GM23248 (cell line): ENCODE measurements at places on chromosomes 4 and X.

- H3K27ac ChIP-seq, result peak overlapping the region; percentile 27
- H3K27me3 ChIP-seq, result no peaks in the 10 kb centered on the region
- H3K36me3 ChIP-seq, result no peaks in the 10 kb centered on the region
- H3K4me3 ChIP-seq, result no peak overlapping the region
Observed at GRCh38 chr4:152357206-152357605, 178.7 kb downstream of the FBXW7 start.

GRCh38 chrX:135295944-135296305 lies 13.4 kb upstream of the ETDC start:
- no peak overlapping the region for H3K4me3 ChIP-seq
- no peaks in the 10 kb centered on the region for H3K4me1 ChIP-seq
- H3K36me3 ChIP-seq, result no peaks in the 10 kb centered on the region
- H3K27me3 ChIP-seq, result no peaks in the 10 kb centered on the region
- H3K27ac ChIP-seq, result no peak overlapping the region

GRCh38 chr4:150828159-150828558 lies 186.9 kb downstream of the LRBA start:
- H3K4me1 ChIP-seq, result no peaks in the 10 kb centered on the region
- no peak overlapping the region for H3K4me3 ChIP-seq
- H3K27me3 ChIP-seq, result no peaks in the 10 kb centered on the region
- no peak overlapping the region for H3K27ac ChIP-seq

DNA sequence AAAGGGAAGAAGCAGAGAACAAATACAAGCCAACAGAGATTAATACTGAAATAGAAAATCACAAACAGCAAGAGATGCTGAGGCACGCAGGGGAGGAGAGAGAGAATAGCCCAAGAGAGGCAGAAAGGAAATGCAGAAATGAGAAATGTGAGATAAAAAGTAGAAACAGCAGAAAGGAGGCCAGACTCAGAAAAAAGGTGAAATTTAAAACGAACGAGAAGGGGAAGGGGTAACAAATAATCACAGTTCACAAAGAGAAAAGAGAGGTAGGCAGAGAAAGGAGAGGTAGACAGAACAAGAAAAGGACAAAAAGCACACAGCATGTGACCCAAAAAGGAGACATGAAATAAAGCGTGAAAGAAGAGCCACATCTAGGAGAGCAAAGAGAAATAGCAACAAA lies 264.4 kb downstream of the CHIC1 start:
- DNase-seq, result no peak
- no peaks in the 10 kb centered on the region for H3K27me3 ChIP-seq
- no peaks in the 10 kb centered on the region for H3K4me1 ChIP-seq
- no peaks in the 10 kb centered on the region for H3K36me3 ChIP-seq

- H3K36me3 ChIP-seq, result no peaks in the 10 kb centered on the region
- H3K27me3 ChIP-seq, result no peaks in the 10 kb centered on the region
- H3K4me3 ChIP-seq, result no peak overlapping the region
- H3K27ac ChIP-seq, result no peak overlapping the region
- no peaks in the 10 kb centered on the region for H3K4me1 ChIP-seq
- peak; percentile 0 for DNase-seq
Observed at GRCh38 chr4:65538571-65538970, 131.7 kb downstream of the EPHA5 start.

DNA sequence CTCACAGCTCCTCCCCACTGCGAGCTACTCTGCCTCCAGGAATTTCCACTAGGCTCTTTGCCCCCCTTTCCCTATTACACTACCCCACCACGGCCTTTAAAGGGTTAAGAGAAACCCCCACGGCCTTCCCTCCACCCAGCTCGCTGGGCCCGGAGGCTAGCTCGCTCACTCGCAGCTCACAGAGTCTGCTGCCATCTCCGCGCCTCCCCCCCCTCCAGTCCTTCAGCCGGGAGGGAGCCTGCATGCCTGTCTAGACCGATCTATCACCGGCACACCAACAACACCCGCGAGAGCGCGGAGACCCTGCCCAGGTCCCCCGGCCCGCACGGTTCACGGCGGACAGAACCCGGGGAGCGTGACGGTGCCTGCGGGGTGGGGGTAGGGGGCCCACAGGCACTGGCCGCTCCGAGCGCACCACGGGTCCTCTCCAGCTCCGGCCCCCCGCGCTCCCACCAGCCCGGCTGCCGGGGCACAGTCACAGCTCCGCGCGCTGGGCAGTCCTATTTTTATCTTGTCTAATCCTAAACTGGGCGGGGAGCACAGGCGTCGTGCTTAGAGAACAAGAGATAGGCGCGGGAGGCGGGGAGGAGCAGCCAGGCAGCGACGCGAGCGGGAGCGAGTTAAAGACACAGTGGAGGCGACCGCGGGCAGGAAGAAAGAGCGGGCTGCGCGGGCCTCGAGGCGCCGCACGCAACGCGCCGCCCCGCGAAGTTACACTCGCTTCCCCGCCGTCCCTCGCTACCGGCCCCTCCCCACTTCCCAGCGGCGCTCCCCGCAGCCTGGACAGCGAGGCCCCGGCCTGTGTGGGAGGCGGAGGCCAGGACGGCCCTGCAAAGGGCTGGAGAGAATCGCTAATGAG lies 3.5 kb downstream of the BCOR start:
- peak; percentile 75 for DNase-seq
- H3K36me3 ChIP-seq, result no peaks in the 10 kb centered on the region
- H3K27ac ChIP-seq, result peak overlapping the region; percentile 70
- peak overlapping the region; percentile 79 for H3K4me3 ChIP-seq
- H3K4me1 ChIP-seq, result no peaks in the 10 kb centered on the region
- no peaks in the 10 kb centered on the region for H3K27me3 ChIP-seq

- H3K27me3 ChIP-seq, result no peaks in the 10 kb centered on the region
- no peak for DNase-seq
- no peak overlapping the region for H3K27ac ChIP-seq
- H3K36me3 ChIP-seq, result no peaks in the 10 kb centered on the region
- no peaks in the 10 kb centered on the region for H3K4me1 ChIP-seq
- no peak overlapping the region for H3K4me3 ChIP-seq
Observed at GRCh38 chrX:15188039-15188438, 81.8 kb downstream of the ASB9 start.

- DNase-seq, result no peak
- peaks cover 17% of the 10 kb centered on the region for H3K4me1 ChIP-seq
- H3K27me3 ChIP-seq, result no peaks in the 10 kb centered on the region
- peaks cover 3% of the 10 kb centered on the region; the same call in 1 of the 2 replicates for H3K36me3 ChIP-seq
- H3K4me3 ChIP-seq, result no peak overlapping the region
Observed at GRCh38 chr4:138161351-138161750, 80.8 kb downstream of the SLC7A11 start.

DNA sequence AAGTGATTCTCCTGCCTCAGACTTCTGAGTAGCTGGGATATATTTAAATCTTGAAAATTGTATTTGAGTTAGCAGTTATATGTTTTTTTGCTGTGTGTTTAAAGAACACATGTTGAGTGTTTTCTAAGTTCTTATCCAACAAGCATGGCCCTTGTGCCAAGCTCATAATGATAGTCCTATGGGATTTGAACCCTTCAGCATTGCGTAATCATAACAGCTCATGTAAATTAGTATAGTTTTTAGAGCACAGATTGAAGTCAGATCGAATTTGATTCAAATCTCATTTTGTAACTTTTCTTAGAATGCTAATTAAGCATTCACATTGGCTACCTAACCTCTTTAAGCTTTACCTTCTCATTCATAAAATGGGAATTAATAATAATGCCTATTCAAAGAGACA lies 12.2 kb downstream of the FAM149A start:
- H3K27ac ChIP-seq, result no peak overlapping the region
- DNase-seq, result no peak
- no peak overlapping the region for H3K4me3 ChIP-seq
- H3K36me3 ChIP-seq, result no peaks in the 10 kb centered on the region
- no peaks in the 10 kb centered on the region; the same call in 1 of the 2 replicates for H3K27me3 ChIP-seq
- H3K4me1 ChIP-seq, result no peaks in the 10 kb centered on the region

GRCh38 chr4:41380511-41381157 lies 123.9 kb downstream of the UCHL1 start:
- DNase-seq, result no peak
- H3K27me3 ChIP-seq, result no peaks in the 10 kb centered on the region
- no peaks in the 10 kb centered on the region for H3K36me3 ChIP-seq
- H3K4me3 ChIP-seq, result no peak overlapping the region

GRCh38 chrX:10011261-10011931 lies 44.2 kb downstream of the CLDN34 start:
- no peak overlapping the region for H3K4me3 ChIP-seq
- H3K27ac ChIP-seq, result no peak overlapping the region
- no peaks in the 10 kb centered on the region for H3K36me3 ChIP-seq
- H3K27me3 ChIP-seq, result no peaks in the 10 kb centered on the region

DNA sequence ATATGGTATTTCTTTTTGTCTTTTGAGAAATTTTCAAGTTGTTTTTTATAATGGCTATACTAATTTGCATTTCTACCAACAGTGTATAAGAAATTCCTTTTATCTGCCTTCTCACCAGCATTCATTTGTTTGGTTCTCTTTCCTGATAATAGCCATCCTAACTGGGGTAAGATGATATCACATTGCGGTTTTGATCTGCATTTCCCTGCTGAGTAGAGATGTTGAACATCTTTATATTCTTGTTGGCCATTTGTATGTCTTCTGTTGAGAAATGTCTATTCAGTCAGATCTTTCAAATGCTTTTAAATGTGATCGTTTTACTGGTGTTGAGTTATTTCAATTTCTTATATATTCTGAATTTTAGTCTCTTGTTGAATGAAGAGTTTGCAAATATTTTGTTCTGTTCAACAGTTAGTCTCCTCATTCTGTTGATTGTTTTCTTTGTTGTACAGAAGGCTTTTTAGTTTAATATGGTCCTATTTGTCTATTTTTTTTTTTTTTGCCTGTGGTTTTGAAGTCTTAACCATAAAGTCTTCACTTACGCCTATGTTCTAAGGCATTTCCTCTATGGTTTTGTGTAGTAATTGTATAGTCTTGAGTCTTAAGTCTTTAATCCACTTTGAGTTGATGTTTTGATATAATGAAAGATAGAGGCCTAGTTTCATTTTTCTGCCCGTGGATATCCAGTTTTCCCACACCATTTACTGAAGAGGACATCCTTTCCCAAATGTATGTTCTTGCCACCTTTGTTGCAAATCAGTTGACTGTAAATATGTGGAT lies 1566.9 kb downstream of the STIM2 start:
- H3K4me3 ChIP-seq, result no peak overlapping the region
- no peak for DNase-seq
- H3K36me3 ChIP-seq, result no peaks in the 10 kb centered on the region
- H3K27me3 ChIP-seq, result no peaks in the 10 kb centered on the region
- H3K27ac ChIP-seq, result no peak overlapping the region

- H3K4me3 ChIP-seq, result no peak overlapping the region
- H3K4me1 ChIP-seq, result peaks cover 27% of the 10 kb centered on the region
- peaks cover 13% of the 10 kb centered on the region; the same call in 1 of the 2 replicates for H3K36me3 ChIP-seq
- H3K27me3 ChIP-seq, result no peaks in the 10 kb centered on the region
- peak; percentile 57 for DNase-seq
- H3K27ac ChIP-seq, result peak overlapping the region; percentile 79
Observed at GRCh38 chrX:136215559-136215958, 35.6 kb downstream of the MAP7D3 start.

- H3K4me1 ChIP-seq, result no peaks in the 10 kb centered on the region
- no peak overlapping the region for H3K4me3 ChIP-seq
- no peak overlapping the region for H3K27ac ChIP-seq
- DNase-seq, result no peak
- no peaks in the 10 kb centered on the region for H3K36me3 ChIP-seq
Observed at GRCh38 chr4:64479338-64479737, 70.1 kb upstream of the TECRL start.

- no peak overlapping the region for H3K27ac ChIP-seq
- H3K27me3 ChIP-seq, result peaks cover 21% of the 10 kb centered on the region
- H3K36me3 ChIP-seq, result no peaks in the 10 kb centered on the region
Observed at GRCh38 chr4:1413204-1413663, 7.0 kb upstream of the NKX1-1 start.

- no peak overlapping the region for H3K4me3 ChIP-seq
- no peak overlapping the region for H3K27ac ChIP-seq
- DNase-seq, result no peak
- no peaks in the 10 kb centered on the region for H3K36me3 ChIP-seq
Observed at GRCh38 chr4:116942315-116942714, 143.1 kb downstream of the TRAM1L1 start.

- no peaks in the 10 kb centered on the region for H3K4me1 ChIP-seq
- no peak for DNase-seq
- H3K27me3 ChIP-seq, result no peaks in the 10 kb centered on the region
- H3K36me3 ChIP-seq, result no peaks in the 10 kb centered on the region
Observed at GRCh38 chr4:69124941-69125340, 28.7 kb downstream of the UGT2B7 start.

DNA sequence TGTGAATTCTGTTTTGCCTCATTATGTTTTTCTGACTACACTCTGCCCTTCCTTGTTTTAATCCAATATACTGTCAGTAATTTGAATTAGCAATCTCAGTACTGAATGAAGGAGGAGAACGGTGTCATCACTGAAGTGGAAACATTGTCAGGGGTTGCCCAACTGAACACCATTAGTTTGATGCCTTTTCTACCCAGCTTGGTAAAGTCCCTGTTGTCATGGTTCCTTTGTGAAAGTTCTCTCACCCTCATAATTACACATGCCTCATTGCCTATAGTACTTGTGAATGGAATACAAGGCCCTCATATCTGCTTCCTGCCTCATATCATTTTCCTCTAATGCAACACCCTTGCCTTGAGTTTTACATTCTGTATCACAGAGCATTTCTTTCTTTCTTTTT lies 76.9 kb downstream of the RRAGB start:
- no peak for DNase-seq
- H3K4me1 ChIP-seq, result no peaks in the 10 kb centered on the region
- no peak overlapping the region for H3K27ac ChIP-seq
- no peaks in the 10 kb centered on the region for H3K27me3 ChIP-seq
- no peak overlapping the region for H3K4me3 ChIP-seq

DNA sequence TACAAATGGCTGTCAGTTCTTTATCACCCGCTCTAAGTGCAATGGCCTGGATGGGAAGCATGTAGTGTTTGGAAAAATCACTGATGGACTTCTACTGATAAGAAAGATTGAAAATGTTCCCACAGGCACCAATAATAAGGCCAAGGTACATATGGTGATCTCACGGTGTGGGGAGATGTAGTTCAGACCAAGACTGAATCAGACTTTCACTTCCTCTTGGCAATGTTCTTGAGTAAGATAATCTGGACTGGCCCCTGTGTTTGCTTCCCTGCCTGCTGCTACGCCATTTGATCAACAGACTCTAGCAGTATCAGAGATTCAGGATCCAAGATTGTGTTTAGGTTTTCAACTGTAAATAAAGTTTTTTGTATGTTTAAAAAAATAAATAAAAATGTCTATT lies 682.2 kb upstream of the AMOT start:
- no peak overlapping the region for H3K4me3 ChIP-seq
- H3K27me3 ChIP-seq, result no peaks in the 10 kb centered on the region
- no peak for DNase-seq
- no peaks in the 10 kb centered on the region for H3K4me1 ChIP-seq
- no peak overlapping the region for H3K27ac ChIP-seq

GRCh38 chrX:31272472-31272775 lies 200.6 kb upstream of the FTHL17 start:
- no peaks in the 10 kb centered on the region for H3K4me1 ChIP-seq
- no peaks in the 10 kb centered on the region for H3K27me3 ChIP-seq
- H3K4me3 ChIP-seq, result no peak overlapping the region
- H3K27ac ChIP-seq, result no peak overlapping the region
- no peak for DNase-seq

- DNase-seq, result no peak
- no peak overlapping the region for H3K4me3 ChIP-seq
- no peaks in the 10 kb centered on the region for H3K4me1 ChIP-seq
- peaks cover 5% of the 10 kb centered on the region; the same call in 1 of the 2 replicates for H3K36me3 ChIP-seq
- no peak overlapping the region for H3K27ac ChIP-seq
- no peaks in the 10 kb centered on the region for H3K27me3 ChIP-seq
Observed at GRCh38 chr4:25755911-25756310, 100.3 kb downstream of the SLC34A2 start.

- H3K4me3 ChIP-seq, result no peak overlapping the region
- H3K36me3 ChIP-seq, result no peaks in the 10 kb centered on the region
- no peak overlapping the region for H3K27ac ChIP-seq
- no peaks in the 10 kb centered on the region for H3K4me1 ChIP-seq
- no peaks in the 10 kb centered on the region for H3K27me3 ChIP-seq
Observed at GRCh38 chrX:41005445-41005992, 79.7 kb upstream of the USP9X start.
